ENCODE measurements at places on chromosomes 3 and 15.

GRCh38 chr3:22621205-22621809 lies 581.8 kb upstream of the UBE2E2 start:
- DNase-seq = no peak

DNA sequence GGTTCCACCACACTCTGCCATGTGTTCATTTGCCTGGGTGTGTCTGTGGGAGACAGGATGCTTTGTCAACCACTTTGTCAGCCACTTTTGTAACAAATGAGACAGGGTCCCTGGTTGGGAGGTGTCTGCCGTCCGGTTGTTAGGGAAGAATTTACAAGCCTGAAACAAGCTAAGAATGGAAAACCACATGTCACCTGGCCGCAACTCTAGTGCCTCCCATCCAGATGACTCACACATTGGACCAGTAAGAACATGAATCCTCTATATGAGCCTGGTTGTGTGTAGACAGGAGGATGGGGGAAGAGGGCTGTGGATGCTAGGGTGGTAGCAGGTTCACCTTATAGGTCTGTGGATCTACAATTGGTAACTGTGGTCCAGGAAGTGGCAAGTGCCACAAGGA lies 335.3 kb downstream of the CLSTN2 start:
- no peak for DNase-seq

GRCh38 chr3:16675805-16676204 lies 70.6 kb upstream of the DAZL start:
- no peak for DNase-seq

DNA sequence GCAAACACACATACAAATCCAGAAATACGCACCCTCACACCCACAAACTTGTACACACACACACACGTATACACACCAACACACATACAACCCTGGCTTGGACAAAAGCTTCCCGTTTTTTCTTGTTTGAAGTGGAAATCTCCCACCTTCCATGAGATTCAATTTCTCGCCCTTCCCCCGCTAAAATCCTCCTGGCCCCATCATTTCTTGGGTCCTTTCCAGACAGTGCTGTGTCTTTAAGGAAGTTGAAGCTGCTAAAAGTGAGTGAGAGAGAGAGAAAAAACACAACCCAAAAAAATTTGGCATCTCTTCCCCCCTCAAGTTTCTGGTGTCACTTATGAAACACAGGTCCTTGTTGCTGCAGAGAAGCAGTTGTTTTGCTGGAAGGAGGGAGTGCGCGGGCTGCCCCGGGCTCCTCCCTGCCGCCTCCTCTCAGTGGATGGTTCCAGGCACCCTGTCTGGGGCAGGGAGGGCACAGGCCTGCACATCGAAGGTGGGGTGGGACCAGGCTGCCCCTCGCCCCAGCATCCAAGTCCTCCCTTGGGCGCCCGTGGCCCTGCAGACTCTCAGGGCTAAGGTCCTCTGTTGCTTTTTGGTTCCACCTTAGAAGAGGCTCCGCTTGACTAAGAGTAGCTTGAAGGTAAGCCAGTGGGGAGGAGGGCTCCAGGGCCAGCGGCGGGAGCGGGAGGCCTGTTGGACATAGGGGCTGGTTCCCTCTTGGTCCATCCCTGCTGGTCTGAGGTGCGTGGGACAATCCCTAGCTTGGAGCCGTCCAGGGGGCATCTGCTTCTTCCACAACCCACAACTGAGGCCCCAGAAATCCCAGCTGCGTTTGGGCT lies at the start of gene ISLR:
Gene ISLR, plus strand, starts transcription at position 331 of the 839 bp plus-strand sequence. CDS start 1,149 bp downstream, outside the sequence.
- DNase-seq = peak; percentile 83

DNA sequence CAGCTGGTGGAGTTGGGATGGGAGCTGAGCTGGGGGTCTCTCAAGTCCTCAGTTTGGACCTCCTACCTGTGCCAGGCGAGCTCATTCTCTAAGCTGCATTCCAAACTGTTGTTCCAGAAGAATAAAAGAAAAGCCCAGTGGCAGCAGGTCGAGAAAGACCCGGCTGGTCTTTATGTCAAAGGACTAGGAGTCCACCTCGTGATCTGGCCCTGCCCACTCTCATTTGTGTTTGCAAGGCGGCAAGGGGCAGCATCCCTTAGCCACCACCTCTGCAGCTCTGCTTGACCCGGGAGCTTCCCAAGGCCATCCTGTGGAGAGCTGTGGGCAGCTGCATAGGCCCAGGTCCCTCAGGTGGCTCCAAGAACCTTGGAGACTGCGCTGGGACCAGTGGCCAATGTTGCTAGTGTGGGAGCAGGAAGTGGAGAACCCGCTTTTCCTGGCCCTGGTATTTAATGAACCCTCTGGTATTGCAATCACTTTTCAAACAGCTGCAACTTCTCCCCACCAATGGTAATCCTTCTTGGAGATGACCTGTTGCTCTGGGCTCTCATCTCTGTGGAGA lies 30.9 kb downstream of the KY start:
- DNase-seq = no peak
